ENCODE measurements at places on chromosomes 13 and 19.
A peak's percentile ranks its signal among the peaks of the same experiment; 100 is the strongest.

GRCh38 chr19:19704836-19705235 lies 28.1 kb downstream of the ZNF14 start:
- DNase-seq = no peak

DNA sequence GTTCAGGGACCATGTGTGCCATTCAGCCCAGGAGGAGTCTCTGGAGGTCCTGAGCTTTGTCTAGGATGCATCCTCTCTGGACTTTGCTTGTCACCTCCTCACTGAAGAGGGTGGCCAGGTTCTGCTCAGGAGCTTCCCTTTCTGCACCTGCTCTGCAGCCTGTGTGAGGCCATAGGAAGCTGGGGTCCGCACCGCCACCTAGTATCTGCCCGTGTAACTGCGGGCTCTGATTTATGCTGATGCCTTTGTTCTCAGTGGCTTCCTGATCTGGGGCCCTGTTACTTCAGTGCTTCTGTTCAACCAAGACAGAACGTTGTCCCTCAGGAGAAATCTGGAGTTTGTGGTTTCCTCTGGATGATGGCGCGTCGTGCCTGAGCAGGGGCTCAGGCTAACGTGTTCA lies 15.5 kb downstream of the ZNF610 start:
- no peak for DNase-seq

DNA sequence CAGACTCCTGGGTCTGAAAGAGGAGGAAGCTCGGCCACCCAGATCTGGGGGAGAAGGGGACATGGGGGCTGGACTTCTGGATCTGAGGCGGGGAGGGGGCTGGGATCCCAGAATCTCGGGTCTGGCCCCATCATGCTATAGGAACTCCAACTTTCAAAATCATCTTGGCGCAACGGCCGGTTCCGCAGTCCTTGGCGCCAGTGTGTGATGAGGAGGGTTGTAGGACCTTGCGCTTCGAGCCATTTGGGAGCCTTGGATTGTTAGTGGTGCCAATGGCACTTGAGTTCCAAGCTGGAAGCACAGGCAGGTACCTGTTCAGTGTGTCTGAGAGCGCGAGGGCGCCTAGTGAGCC lies 324 bp downstream of the RUVBL2 start:
- no peak for DNase-seq

GRCh38 chr19:19134687-19135158 lies 3.6 kb downstream of the TMEM161A start:
- DNase-seq = peak; percentile 16

- DNase-seq = no peak
These were observed 12.7 kb downstream of the DOT1L start for GRCh38 chr19:2176337-2176994.

Data from effector memory CD8-positive, alpha-beta T cell (primary cell).